ENCODE measurements at places on chromosomes 5 and 9.

DNA sequence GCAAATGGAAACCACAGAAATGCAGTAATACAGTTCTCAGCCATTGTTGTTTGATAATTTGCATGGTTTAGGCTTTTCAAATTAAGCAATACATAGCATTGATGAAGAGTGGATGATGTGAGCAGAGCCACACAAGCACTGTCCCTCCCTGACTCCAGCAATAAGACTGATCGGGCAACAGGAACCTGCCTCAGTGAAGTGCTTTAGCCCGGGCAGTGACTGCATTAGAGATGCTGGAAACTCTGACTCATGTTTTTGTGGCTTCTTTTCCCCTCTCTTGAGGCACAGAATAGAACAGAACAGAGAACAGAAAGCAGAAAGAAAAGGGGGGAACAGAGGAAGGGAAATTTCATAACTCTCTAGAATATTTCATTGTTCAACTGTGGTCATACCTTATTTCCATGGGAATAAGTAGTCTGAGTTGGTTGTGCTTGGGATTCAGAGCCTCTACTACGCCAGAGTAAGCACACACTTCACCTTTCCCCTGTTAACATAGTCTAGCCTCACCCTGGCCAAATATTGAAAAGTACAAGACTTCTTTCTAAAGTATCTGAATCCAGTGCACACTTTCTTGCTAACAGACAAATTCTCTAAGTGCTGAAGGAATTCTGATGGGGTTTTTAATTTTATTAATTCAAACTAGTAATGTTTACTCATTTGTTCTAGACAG lies 164.8 kb upstream of the VCAN start:
- peak; percentile 34 for DNase-seq

GRCh38 chr9:34628656-34629490 lies at the start of gene ARID3C:
TSS of gene ARID3C (minus strand) at chr9:34629066. CDS start at chr9:34628014, 1,052 bp downstream.
- no peak for DNase-seq

GRCh38 chr5:80933036-80933435 lies 27.1 kb upstream of the RASGRF2 start:
- DNase-seq: no peak

DNA sequence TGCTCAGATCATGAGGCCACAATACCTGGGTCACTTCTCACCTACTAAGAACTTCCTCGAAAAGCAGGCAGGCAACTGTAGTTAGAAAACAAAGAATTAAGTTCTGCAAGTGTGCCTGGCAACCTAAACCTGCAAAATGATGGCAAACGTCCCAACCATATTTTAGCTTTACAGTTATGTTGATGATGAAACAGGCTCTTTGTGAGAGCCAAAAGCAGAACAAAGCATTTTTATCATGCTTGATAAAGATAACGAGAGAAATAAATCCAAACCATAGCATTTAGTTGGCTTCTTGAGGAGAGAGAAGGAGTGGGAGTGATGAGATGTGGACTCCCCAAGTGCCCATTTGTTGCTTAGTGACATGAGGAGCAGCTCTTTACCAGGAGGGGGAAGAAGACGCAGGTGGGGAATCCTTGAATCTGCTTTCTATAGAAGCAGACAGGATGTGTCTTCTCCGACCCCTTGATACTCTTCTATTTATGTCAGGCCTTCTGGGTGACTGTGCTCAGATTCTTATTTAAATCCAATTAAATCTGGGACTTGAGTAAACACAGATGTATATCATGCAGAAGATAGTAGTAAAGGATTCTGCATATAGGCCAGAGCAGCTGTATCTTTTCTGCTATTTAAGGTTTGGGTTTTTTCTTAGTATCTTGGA lies 221.2 kb downstream of the TMEM167A start:
- peak; percentile 43 for DNase-seq

DNA sequence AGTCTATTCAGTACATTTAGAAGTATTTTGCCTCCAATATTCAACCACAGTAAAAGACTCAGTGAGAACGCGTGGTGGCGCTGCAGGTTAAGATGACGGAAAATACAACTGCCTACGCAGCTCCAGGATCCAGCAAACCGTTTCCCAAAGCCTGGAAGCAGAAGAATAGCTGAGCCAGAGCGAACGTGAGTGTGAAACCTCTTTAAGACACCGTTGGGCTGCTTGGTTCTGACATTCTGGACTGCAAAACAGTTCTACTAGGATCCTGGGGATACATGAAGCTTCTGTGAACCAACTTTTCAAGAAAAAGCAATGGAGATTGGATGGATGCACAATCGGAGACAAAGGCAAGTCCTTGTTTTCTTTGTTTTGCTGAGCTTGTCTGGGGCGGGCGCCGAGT lies at the start of gene PCDHB16:
PCDHB16 (plus strand) TSS at position 140 of the 400 bp plus-strand sequence; CDS start at position 313, 173 bp downstream.
- DNase-seq: no peak

DNA sequence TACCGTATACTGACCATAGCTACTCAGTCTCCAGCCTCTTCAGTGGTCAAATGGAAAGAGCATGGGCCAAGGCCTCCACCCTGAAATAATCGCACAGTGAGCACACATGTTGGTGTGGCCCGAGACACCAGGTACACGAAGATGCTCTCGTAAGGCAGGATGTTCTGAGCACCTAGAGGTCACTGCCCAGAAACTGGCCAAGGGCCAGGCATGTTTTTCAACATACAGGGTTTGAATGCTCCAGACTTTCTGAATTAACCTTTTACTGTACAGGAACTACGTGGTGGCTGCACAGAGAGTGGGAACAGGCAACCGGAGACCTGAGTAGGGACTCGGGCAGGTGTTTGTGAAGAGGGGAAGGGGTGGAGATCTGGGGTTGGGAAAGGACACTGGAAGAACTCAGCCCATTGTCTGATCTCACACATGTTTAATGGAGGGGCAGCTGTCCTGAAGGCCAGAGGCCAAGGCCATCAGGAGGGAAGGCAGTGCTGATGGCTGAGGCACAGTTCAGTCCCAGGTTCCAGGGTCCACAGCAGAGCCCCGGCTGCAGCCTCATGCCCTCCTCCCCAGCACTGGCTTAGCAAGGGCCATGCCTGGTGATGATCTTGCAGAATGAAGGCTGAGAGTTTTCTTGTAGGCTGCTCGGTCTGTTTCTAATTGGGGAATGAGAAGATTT lies 48.5 kb upstream of the ANKRD18A start:
- no peak for DNase-seq

DNA sequence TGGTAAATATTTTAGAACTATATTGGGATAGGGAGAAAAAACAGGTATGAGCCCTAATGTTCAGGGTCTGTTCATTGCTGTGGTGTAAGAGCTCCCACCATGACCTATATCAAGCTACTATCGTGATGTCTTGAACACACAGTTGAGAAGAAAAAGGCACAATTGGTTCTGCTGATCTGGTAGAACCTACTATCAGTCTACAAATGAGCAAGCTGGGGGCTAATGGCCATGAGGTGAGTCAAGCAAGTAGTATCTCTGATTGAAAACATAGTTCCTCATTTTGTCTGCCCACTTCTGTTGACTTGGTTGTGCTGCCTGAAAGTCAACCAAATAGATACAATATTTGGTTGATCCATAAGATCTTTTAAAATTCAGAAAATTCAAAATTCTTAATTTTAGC lies 1026.3 kb downstream of the CDH12 start:
- DNase-seq: no peak
